ENCODE measurements at places on chromosomes 7 and 10.

DNA sequence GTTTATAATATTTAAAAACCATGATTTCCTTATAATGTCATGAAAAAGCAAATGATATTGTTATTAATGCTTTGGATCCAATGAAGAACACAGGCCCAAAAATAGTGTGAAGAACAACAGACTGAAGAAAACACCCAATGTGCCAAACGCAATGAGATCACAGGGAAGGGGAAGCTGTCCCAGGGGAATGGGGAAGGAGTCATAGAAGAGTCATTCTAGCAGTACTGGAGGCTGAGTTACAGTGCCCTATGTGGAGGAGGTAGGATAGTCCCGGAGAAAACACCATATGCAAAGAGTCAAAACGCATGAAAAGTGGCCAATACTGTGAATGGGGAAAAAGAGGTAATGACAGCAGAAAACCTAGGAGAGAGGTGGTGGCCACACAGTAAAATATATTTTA lies 50.9 kb downstream of the TPK1 start:
- no peak for DNase-seq

DNA sequence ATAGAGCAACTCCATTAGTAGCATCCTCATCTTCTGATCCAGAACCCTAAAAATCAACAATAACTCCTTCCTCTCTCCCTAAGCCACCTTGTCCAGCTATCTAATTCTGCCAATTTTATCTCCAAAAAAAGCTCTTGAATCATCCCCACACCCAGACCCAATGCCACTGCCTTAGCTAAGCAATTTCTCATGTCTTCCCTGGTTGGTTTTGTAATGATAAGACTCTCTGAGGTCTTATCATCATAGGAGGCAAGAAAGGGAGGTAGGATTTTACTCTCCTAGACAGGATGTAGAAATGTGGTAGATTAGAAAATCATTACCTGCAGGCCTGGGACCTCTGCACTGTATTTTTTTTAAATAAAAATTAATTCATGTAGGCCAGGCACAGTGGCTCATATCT lies 283.5 kb upstream of the NEBL start:
- DNase-seq = no peak

- no peak for DNase-seq
Measured at GRCh38 chr7:111384065-111384891, 178.0 kb downstream of the IMMP2L start.

GRCh38 chr7:100053215-100053614 lies 3.6 kb downstream of the ZSCAN21 start:
- DNase-seq = peak; percentile 77

- DNase-seq = no peak
Measured at GRCh38 chr10:51257511-51258248, 183.4 kb downstream of the PRKG1 start.

GRCh38 chr10:61000769-61001730 lies 57.1 kb upstream of the RHOBTB1 start:
- peak; percentile 39 for DNase-seq

DNA sequence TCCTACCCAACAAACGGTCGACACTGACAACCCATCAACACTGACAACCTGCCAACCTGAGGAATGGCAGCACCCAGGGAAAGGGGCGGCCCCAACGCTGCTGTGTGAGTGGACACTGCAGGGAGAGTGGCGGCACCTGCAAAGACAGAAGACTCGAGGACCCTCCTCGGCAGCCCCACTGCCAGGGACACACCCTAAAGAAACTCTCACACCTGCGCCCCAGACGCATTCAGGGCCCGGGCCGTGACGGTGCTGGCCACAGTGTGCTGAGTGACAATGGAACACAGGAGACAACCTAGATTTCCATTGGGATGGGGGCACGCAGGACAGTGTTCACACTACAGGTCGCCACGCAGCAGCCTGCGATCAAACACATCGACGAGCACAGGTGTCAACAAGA lies 3.6 kb downstream of the CAMK2B start:
- no peak for DNase-seq

DNA sequence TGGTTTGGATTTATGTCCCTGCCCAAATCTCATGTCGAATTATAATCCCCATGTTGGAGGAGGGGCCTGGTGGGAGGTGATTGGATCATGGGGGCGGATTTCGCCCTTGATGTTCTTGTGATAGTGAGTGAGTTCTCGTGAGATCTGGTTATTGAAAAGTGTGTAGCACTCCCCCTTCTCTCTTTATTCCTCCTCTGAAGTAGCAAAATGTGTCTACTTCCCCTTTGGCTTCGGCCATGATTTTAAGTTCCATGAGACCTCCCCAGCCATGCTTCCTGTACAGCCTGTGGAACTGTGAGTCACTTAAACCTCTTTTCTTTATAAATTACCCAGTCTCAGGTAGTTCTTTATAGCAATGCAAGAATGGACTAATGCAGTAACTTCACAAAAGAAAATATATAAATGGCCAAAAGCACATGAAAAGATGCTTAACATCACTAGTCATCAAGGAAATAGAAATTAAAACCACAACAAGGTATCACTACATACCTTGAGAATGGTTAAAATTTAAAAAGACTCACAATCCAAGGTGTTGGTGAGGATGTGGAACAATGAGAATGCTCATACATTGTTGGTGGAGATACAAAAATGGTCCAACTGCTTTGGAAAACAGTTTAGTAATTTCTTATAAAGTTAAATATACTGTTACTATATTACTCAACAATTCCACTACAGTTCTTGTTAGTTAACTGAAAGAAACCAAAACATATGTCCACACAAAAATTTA lies 218.7 kb downstream of the SNX10 start:
- peak; percentile 88 for DNase-seq

DNA sequence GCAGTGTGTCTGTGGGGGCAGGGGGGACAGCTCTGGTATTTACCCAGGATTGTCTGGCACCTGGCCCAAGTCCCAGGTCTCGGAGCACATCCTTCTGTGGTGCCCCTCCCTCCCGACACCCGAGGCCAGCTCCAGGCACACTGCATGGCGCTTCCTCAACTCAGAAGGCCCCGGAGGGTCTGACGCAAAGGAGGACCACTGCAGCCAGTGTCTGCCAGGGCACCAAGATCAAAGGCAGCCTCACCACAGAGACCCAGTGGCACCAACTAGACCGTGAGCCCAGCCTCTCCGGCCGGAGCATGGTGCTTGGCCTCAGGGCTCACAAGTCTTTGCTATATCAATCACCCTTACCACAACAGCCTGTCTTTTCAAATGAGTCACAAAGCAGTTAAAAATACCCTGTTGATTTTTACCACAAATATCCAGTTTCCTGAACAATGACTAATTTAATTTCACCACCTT lies 99.3 kb upstream of the DDC start:
- DNase-seq = no peak

GRCh38 chr10:7563770-7564169 lies 103.0 kb downstream of the ITIH5 start:
- no peak for DNase-seq

GRCh38 chr10:47388879-47389278 lies 4.8 kb upstream of the ZNF488 start:
- no peak for DNase-seq

DNA sequence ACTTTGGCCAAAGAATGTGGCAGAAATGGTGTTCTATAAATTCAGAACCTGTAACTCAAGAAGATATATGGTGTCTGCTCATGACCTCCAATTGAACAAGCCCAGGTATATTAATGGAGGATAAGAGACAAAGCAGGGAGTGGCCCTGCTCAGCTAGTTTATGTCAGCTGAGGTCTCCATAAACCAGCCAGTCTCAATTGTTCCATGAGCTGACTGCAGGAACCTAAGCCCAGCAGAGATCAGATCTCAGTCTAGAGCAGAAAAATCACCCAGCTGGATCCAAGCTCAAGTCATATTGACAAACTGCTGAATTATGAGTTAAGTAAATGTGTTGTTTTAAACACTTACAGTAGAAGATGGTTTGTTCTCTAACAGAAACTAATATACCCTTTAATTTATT lies 105.5 kb upstream of the SGCE start:
- no peak for DNase-seq

DNA sequence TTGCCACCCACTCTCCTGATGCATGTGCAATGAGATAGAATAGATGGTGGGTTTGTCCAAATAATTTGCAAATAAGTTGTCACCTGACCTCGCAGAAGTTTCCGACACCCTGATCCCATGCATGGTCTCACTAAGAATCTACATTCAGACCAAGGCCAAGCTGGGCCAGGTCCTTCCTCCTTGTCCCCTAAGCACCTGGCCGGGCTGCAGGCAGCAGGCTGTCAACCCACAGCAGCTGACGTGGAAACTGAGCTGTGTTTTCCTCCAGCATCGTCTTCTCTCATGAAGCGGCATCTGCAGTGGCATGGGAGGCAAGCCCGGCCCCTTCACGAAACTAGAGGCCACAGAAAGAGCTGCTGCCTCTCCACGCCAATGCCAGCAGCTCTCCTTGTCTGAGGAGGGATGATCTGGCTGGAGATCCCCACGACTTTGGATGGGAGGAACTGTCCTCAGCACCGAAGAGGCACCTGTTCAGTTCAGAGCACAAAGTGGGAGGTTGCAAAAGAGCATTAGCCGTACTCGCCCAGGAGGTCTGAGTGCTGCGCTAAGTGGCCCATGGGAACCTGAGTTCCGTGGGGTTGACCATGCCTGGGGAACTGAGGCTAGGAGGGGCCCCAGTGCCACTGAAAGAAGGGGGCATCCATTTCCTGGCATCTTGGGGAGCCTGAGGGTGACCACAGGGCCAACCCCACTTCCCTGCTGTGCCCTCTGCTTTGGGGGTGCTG lies 110.5 kb upstream of the INSIG1 start:
- no peak for DNase-seq

GRCh38 chr7:48101968-48102367 lies 12.9 kb downstream of the UPP1 start:
- DNase-seq = no peak

GRCh38 chr10:132136097-132136521 lies 50.6 kb upstream of the DPYSL4 start:
- DNase-seq = no peak

GRCh38 chr7:14734839-14735321 lies 167.7 kb downstream of the DGKB start:
- no peak for DNase-seq
